LNCaP clone FGC (cell line): ENCODE measurements at places on chromosomes 6 and 20.

- no peak for DNase-seq
These were observed 38.0 kb upstream of the MYLIP start for GRCh38 chr6:16090920-16091319.

GRCh38 chr6:41422161-41422560 lies 86.8 kb downstream of the NCR2 start:
- DNase-seq: no peak

- no peak for DNase-seq
These were observed 93.3 kb upstream of the SULF2 start for GRCh38 chr20:47878601-47879027.

DNA sequence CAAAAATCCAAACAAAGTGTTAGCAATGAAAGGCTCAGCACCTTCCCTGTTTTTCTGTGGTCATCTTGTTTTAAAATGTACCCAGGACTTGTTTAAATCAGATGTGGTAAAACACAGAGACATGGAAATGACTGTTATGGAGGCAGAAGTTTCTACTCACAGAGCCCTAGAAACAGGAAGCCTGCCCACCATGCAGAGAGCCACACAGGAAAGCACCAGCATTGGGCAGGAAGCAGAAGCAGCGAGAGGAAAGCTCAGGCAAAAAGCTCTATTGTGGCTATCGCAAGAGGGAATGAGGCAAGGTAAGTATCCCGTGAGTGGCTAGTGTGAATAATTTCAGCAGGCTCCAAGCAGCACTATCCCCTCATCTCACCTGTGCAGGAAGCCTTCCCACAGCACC lies 42.8 kb downstream of the GPR6 start:
- DNase-seq: no peak

DNA sequence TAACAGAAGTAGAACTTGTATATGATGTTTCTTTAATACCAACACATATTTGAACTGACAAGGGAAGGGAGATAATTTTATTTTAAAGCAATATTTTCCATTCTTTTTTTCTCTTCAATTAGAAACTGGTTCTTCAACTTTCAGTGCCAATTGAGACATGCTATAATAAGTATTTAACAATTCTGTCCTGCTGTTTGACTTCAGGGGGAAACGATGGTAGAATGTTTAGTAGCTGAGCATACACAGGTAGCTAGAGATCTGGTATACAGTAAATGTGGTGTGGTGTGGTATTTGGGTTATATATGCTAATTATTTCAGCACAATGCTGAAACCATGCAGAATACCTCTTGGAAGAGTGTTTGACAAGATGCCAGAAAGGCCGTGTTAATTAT lies 156.9 kb downstream of the ARID1B start:
- peak; percentile 61 for DNase-seq

DNA sequence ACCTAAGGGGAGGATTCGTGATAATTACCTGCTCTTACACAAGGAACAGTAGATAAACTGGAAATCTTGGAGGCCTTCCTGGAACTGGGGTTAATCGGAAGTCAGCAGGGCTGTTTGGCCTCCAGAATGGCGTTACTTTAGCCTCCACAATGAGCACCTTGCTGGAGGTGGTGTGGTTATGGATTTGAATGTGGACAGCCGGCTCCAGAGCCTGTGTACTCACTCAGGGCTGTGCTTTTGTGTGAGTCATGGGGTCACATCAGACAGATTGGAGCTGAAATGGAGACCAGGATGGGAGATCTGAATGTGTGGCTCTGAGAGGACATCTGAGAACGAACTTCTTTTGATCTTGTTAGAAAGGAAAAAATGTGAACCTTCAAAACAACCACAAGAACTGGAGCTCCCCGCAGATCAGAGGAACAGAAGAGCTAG lies 30.4 kb downstream of the IGF2R start:
- no peak for DNase-seq

- DNase-seq: no peak
These were observed 1291.1 kb upstream of the MAP3K7 start for GRCh38 chr6:91877994-91878393.

DNA sequence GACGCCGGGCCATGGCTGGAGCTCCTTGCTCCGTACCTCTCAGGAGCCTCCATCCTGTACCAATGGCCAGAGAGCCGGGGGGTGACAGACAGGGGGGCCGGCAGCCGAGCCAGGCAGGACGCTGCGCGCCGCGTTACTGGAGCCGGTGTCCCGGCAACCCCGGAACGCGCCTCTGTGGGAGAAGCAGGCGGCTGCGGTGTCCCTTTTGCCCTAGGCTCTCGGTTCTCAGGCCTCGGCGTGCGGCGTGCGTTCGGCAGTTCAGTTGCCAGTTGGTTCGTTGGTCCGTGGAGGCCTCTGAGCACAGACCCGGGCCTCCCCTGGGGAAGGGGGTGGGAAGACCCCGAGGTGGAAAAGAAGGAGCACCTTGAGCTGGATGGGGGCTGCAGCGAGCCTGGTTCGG lies at the start of gene SPATS1:
TSS of gene SPATS1 (plus strand) at position 162 of the 400 bp plus-strand sequence. CDS start 446 bp downstream, outside the sequence.
- no peak for DNase-seq

DNA sequence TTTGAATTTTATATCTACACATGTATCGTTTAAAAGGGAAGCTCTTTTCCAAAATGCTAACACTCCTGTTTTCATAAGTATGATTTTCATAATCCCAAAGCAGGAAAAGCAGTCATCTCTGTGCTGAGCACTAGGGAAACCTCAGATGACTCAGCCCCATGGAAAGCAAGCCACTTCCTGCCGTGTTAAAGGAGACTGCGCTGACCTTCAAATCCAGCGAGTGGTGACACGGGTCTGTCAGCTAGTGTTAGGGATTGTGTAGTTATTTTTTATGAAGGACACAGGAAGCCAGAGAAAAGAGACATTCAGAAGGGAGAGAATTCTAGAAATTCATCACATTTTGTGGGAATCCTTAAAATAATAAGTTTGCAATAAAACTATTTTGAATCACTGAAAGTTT lies 57.0 kb upstream of the CD93 start:
- no peak for DNase-seq

- no peak for DNase-seq
These were observed 1458.6 kb upstream of the EYS start for GRCh38 chr6:67165606-67166005.

- peak; percentile 49 for DNase-seq
These were observed 420.1 kb downstream of the CDKAL1 start for GRCh38 chr6:20954315-20954714.

GRCh38 chr20:43955062-43955749 lies 40.6 kb downstream of the TOX2 start:
- no peak for DNase-seq

GRCh38 chr20:50713657-50714101 lies 17.7 kb upstream of the PARD6B start:
- no peak for DNase-seq

DNA sequence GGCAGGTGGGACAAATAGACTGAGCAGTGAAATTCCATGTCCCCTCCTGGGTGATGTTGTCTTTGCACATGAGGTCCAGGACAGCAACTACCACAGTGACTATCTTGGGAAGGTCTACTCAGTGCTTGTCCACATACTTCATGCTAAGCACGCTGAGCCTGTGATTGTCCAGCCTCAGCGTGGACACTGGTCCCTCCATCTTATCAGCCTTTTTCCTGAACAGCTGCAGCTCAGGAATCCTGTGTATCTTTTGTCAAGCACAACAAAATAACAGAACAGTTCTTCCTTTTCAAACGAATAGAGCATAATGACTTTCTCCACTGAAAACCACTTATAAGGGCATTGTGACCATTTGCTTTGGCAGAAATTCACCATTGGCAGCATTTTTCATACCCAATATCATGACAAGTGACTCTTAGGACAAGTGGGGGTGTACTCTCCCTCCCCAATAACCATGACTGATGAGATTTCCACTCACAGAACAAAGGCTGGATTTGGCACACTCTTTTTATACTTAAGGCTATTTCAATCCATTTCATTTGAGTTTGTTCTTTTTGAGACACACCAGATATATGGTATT lies 90.3 kb downstream of the FYN start:
- no peak for DNase-seq

DNA sequence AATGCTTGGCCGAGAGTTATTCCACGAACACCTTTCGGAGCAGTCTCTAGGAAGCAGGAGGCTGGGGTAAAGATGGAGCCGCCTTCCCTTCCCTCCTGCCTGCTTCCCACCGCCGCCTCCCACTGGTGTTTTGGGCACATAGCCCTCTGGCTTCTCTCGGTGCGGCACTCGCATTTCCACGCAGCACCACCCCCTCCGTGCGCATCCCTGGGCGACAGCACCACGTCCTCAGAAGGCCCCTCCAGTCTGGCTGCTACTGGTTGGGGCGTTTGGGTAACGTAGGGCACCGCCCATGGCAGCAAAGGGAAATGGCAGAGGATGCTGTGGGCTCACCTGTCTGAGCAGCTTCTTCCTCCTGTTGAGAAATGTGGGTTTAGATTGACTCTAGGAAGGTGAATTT lies 2.4 kb downstream of the COL20A1 start:
- no peak for DNase-seq

GRCh38 chr6:129874837-129875236 lies 13.7 kb upstream of the TMEM244 start:
- no peak for DNase-seq

DNA sequence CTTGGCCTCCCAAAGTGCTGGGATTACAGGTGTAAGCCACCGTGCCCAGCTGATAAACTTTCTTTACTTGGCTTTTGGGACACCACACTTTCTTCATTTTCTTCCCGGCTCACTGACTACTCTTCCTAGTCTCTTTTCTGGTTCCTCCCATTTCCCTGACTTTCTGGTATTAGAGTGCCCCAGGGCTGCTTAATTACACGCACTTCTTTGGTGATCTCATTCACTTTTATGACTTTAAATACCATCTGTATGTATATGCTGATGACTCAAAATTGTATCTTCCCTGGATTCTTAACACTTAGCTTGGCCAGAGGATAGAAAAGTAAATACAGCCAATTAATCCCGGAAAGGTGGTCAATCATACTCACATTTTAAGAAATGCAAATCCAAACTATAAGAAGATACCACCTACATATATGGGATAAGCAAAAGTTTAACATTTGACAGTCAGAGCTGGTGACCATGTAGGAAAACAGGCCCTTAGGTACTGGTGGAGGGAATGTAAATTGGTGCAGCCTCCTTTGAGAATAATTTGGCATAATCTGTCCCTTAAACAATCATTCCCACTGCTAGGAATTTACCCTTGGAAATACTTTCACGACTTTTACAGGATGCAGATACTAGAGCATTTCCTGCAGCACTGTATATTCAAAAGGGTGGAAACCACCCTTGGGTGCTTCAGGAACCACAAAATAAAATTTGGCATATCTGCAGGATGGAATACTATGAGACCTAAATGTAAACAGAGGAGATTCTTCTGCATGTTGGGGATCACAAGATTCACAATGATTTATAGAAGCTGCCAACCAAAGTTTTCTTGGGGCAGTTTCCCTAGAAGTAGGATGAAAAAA lies 9.4 kb upstream of the NANP start:
- DNase-seq: no peak

DNA sequence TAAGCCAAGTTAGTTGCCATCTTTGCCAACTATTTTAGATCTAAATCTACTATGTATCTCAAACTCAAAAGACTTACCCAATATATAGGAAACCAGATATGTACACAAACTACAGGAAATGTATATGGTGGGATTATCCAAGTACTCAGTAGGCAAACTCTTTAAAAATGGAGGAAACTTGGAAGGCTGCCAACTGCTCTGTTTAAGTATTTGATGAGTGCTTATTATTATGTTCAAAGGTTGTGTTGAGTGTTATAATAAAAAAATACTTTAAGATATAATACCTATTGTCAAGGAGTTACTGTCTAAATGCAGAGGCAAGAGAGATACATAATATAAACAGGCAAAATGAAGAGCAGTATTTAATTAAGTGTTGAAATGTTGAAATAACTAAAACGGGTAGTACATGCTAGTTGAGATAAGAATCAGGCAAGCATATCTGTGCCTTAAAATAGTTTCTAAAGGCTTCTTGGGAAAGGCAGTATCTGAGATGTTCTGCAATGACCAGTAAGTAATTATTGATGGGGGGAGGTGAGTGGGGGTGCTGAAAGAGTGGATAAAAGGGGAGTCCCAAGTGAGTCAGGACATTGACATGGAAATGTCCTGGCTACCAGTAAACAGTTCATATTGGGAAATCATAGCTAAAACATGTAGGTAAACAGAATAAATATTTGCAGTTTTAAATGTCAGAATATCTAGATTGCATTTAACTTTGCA lies 6.5 kb upstream of the DST start:
- peak; percentile 48 for DNase-seq

GRCh38 chr20:41540459-41540858 lies 77.7 kb downstream of the CHD6 start:
- DNase-seq: no peak

GRCh38 chr6:63584125-63584514 lies 11.8 kb downstream of the LOC128125822 start:
- DNase-seq: no peak

GRCh38 chr6:45026003-45026516 lies 302.1 kb upstream of the RUNX2 start:
- no peak for DNase-seq

DNA sequence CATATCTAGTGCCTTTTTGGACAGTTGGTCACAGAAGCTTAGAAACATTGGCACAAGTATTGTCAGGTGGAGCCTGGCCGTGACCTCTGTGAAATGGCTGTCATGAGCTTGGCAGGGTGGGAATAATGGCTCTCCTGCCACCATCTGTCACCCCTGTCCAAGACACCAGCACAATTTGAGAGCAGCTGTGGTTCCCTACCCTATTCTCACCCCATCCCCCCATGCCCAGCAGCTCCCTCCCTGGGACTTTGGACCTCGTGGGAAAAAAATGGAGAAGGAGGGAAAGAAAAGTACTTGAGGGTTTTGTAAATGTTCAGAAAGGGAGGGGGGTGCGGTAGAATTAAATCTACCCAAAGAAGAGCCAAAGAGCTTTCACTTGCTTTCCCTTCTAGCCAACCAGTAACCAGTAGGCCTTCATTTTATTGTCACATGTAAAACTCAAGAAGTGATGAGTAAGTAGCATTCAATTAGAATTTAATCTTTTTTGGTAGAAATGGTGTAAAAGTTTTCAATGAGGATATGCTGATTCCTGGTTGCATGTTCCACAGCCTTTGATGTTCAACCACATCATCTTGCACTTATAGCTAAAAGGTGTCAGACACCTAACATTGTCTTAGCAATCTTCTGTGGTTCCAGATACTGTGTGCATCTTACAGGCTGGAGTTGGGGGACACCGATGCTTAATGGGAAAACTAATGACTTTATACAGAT lies 263.5 kb upstream of the TAB2 start:
- DNase-seq: no peak

- DNase-seq: no peak
These were observed 71.2 kb upstream of the SMIM8 start for GRCh38 chr6:87251225-87251624.

- DNase-seq: peak; percentile 58
These were observed 158.8 kb downstream of the NKAIN2 start for GRCh38 chr6:123962508-123962907.

- no peak for DNase-seq
These were observed 37.7 kb downstream of the KIF25 start for GRCh38 chr6:168035098-168035660.

GRCh38 chr20:38164624-38165088 lies 414 bp downstream of the TGM2 start:
- no peak for DNase-seq

GRCh38 chr6:144098993-144099392 lies 3.6 kb upstream of the SF3B5 start:
- DNase-seq: no peak

- DNase-seq: no peak
These were observed 8.4 kb downstream of the TIAM2 start for GRCh38 chr6:155003476-155003875.
